ENCODE measurements at places on chromosomes 11 and 22.

GRCh38 chr11:57493507-57494503 is 21.7 kb downstream of the SLC43A1 start:
- DNase-seq = no peak

DNA sequence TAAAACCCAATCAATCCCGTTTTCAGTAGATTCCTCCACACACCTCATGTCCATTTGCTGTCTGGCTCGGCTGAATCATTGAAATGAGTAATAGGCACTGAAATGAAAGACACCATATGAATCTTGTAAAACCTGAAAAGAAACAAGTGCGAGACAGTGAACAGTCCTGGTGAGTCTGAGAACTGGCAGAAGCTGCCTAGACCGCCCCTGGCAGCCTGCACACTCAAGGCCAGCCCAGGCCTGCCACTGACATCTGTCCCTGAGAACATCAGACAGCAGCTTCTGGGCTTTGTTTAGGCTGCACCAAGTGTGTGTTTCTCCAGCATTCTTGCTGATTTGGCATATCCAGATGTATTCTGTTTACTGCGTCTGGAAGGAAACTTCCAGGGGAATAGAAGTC is 44.8 kb downstream of the ENDOD1 start:
- DNase-seq = peak; percentile 69

DNA sequence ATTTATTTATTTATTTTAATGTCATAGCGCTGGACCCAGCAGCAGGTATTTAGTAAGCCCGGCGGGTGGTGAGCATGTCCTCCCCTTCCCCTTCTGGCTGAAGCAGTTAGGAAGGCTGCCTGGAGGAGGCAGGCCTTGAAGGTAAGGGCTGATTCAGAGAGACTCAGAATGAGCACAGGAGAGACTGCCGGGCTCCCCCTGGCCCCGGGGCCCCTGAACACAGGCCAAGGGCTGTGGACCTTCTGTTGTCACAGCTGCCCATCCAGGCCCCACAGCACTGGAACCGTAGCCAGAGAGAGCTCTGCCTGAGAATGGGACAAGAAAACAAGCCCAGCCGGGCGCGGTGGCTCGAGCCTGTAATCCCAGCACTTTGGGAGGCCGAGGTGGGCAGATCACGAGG is 52.8 kb downstream of the KCNJ4 start:
- no peak for DNase-seq

DNA sequence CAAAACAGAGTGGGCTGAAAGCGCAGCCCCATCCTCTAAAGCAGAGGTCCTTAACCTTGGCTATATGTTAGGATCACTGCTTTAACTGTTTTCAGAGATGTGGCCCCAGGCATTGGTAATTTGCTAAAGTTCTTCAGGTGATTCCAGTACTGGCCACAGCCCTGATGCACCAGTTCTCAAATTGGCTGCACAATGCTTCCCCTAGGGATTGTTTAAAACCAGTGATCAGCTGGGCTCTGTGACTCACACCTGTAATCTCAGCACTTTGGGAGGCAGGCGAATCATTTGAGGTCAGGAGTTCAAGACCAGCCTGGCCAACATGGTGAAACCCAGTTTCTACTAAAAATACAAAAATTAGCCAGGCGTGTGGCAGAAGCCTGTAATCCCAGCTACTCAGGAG is 8.4 kb upstream of the IRAG1 start:
- DNase-seq = no peak

GRCh38 chr11:8056810-8057463 is 24.1 kb upstream of the TUB start:
- peak; percentile 77 for DNase-seq

Data from AG20443 (cell line).